ENCODE measurements at places on chromosomes 5 and 9.

- DNase-seq, result no peak
Measured at GRCh38 chr5:10648806-10649665, 85.2 kb downstream of the ANKRD33B start.

DNA sequence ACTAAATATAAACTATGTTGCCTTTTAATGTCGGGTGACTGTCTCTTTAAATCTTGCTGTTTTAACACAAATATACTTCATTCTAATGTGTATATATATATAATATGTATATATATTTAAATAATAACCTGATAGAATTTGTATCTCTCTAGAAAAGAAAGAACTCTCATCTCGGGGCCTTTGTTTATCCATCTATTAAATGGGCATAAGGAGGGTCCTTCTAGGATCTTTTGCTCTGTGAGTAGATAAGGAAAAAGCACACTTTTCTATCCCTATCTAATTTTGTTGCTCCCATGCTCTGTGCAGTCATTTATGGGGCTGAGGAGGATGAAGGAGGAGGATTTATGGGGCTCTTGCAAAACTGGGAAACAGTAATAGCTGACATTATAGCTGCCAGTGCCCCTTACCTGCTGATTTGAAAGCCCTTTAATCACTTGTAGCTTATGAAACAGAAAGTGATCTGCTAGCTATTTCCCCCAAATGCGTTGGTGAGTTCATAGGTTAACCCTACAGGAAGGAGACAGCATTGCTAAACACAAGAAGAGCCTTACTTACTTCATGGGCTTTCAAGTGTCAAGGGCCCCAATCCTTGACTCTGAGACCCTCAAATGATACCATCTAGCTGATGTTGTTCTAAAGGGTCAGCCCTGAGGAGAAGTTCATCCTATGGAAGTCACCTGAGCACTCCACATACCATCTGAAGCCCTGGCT, 5.8 kb upstream of the PPARGC1B start:
- DNase-seq, result no peak

GRCh38 chr9:125407432-125407973, 145.9 kb downstream of the GAPVD1 start:
- DNase-seq, result no peak

DNA sequence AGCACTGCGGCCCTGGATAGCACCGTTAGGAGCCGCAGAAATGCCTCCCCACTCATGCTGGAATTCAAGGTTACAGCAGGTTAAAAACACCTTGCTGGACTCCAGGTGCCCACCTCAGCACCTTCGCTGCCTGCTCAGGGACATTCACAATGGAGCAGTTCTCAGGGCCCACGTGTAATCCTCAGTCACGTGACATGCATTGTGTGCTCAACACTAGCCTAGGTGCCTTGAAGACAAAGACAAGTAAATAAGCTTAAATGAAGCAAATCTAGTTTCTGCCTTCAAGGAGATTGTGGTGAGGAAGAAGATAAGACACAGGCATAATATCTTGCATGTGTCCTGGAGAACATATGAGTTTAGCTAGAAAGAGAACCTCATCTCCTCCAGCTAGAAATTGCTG, 82.1 kb downstream of the FSTL4 start:
- DNase-seq, result no peak

- no peak for DNase-seq
Measured at GRCh38 chr5:80871541-80871961, 88.6 kb upstream of the RASGRF2 start.

DNA sequence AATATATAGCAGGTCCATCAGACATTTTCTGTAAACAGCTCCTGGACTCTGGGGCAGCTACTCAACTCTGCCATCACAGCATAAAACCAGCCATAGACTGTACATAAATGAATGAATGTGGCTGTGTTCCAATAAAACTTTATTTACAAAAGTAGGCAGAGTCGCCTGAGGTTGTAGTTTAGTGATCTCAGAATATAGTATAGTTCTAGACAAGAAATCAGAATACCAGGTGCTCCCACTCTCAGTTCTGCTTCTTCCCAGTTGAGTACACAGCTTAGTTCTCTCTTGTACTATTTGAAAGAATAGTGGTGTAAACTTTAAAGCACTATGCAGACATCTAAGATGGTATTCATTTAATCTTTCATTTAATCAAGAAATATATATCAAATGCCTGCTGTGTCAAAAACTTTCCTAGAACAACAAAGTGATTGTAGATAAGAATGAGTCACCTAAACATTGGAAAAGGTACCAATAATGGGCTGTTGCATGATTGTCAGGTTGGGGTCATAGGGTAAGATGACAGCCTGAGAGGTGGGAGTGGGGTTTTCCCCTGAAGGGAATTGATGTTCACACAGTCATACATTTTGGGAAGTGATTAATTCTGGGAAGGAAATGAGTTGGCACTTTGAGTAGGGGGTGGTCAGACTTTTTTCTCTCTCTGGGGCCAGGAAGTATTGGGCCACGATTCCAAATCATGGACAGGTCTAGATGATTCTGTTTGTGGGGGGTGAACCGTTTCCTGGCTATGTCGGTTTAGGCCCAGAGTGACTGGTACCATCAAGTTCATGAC, 37.0 kb downstream of the TNFSF8 start:
- DNase-seq, result no peak

- no peak for DNase-seq
Measured at GRCh38 chr5:81519217-81519905, 125.4 kb upstream of the ACOT12 start.

DNA sequence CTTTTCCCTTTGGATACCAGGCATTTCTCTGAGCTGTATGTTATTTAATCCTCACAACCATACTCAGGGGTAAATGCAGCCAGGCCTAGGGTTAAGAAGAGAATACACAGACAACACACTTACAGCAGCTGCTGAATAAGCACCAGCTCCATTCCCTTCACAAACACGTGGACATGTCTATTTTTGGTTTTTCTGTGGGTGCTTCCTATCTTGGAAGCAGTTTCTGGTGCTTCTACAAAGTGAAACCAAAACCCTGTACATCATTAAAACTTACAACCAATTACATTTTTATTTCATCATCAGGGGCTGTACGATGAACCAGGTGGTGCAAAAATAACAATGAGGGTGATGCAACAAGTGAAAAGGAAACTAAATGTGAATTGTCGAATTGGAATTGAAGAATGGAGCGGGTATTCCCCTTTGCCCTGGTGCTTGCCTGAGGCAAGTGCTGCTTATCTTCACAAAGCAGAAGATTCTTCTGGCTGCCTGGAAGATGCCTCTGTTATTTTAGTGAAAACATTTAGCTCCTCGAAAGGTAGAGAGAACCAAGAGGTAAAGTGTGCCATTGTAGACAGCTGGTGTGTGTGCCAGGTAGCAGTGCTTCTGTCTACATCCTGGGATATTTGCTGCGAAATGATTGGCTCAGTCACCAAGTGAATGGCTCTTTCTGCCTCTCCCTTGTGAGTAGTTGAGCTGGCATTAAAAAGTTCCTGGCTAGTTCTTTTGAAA, 18.6 kb upstream of the IFNB1 start:
- DNase-seq, result no peak

DNA sequence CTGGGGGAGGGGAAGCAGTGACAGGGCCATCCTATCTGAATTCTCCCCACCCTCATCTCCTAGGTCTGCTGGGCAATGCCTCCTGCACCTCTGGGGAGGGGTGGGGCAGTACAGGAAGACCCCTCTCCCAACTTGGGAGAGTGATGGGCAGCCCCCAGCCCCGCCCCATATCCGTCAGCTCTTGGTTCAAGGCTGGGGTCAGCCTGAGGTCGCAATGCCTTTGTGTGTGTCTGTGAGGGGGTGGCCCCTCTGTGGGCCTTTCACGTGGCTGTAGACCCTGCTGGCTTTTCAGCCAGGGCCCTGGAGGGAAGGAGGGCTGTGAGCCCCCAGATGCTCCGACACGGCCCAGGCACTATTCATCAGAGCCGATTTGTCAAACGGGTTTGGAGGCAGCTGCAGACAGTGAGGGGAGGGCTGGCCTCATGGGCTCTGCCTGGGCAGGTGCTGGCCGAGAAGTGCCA, 49.5 kb upstream of the RNU6ATAC start:
- DNase-seq, result no peak

GRCh38 chr9:97534961-97535594, 33.6 kb downstream of the TMOD1 start:
- DNase-seq, result no peak

- no peak for DNase-seq
Measured at GRCh38 chr5:179906795-179907555, 722 bp downstream of the TBC1D9B start.

GRCh38 chr5:179404321-179405053, 59.2 kb upstream of the ADAMTS2 start:
- DNase-seq, result no peak

All from nephron progenitor cell (in vitro differentiated cells).